ENCODE measurements at places on chromosomes 4 and X.

DNA sequence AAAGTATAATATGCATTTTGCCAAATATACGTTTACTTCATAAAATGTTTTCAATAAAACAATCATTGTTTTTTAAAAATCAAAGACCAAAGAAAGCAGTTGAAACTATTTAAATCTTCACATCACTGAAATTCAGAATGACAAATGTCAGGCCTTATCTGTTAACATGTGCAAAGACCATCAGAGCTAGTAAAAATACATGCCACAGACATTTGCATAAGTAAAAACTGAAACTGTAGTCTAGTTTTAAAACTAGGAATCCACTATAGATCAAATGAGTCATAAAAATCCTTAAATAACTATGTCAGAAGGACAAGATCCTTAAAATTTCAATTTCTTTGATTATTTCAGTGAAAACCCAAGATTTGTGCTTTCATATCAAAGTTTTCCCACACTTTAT is 24.8 kb downstream of the KLHL15 start:
- DNase-seq = no peak

DNA sequence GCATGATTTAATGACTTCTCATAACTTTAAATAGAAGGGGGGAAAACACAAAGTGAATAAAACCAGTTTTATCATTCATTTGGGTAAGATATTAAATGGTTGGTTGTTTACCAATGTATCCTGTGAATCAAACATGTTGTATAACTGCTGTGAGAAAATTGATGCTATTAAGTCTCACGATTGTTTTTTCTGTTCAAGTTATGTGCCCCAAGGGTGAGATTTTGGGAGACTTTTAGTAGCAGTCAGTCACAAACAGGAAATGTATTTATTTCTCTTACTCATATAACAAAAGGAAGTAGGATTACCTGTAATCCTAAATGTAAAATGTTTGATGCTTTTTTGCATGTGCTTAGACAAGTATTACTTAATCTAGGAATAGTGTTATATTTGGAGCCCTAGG is 39.2 kb downstream of the MTHFD2L start:
- DNase-seq = no peak

DNA sequence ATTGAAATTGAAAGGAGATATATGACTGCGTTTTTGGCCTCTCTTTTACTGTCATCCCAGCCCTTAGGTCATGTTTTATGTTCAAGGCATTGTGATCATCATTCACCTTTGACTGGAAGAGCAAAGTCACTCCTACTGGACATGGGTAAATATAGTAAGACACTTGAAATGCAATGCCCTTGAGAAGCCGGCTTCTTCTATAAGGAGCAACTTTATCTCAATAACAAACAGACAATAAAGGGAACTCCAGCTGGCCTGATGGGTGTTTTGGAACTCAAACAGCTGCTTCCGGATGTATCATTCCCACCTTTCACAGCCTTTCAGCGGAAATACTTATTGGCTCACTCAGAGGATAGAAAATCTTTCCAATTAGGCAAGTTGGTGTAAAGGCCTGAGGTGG is 65.1 kb upstream of the C4orf54 start:
- no peak for DNase-seq

- DNase-seq = no peak
These were observed at the start of gene ARSJ for GRCh38 chr4:113979148-113979904. TSS of gene ARSJ (minus strand) at chr4:113979647. CDS start at chr4:113978834, 813 bp downstream.

DNA sequence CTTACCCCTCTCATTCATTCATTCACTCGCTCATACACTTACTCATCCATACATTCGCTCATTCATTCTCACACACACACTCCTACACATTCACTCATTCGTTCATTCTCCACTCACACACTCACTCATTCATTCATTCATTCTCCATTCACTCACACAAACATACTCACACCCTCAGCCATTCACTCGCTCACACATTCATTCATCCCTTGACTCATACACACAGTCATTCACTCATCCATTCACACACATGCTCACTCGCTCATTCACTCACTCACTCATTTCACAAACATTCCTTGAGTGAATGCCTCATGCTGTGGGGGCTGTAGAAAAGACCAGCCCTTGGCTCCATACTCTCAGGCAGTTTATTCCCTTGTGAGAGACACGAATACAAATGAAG is 151.1 kb upstream of the MAMLD1 start:
- no peak for DNase-seq

- no peak for DNase-seq
These were observed 356.9 kb downstream of the DTHD1 start for GRCh38 chr4:36638273-36638811.

DNA sequence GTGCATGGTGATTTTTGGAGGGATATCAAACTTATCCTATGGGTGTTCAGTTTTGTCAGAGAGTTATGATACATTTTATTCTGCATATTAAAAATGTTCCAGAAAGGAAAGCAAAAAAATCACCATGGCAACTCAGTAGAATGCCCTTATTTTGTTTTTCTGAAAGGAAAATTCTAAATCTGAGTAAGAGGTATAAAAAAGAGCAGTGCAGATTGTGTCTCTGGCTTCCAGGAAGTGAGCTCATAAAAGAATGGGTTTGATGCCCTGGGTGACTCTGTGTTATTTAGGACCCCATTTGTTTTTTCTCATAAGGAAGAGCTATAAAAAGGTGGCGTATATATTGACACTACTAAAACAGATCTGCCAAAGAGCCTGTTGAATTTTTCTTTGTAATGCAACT is 128.8 kb downstream of the UCHL1 start:
- no peak for DNase-seq

DNA sequence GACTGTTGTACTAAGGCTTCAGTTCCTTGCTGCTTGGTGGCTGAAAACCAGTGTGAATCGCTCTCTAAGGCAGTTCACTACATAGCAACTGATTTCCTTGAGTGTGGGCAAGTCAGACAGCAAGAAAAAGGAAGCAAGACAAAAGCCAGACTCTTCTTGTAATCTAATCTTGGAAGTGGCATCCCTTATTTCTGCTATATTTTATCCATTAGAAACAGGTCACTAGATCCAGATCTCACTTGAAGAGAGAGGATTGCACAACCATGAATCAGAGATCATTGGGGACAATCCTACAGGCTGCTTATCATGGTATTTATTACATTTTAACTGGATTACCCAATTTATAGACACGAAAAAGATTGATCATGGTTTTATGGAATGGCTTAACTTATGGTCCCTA is 684.5 kb downstream of the GRID2 start:
- DNase-seq = no peak

GRCh38 chrX:109886122-109886761 is 116.7 kb upstream of the TMEM164 start:
- DNase-seq = peak; percentile 31

DNA sequence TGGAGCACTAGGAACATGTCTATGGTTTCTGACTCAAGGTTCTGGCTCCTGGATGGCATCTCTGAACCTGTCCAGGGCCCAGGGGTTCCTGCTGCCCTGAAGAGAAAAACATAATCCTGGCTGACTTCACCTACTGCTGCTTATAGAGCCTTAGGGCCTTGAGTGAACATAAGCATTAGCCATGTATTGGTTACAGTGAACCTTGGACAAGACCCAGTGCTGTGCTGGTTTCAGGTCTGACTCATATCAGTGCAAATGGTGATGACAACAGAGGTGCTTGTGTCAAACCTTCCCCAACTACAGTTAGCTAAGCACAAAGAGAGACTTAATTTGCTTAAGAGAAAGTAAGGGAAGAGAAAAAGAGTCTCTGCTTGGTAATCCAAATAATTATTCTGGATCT is 1047.2 kb downstream of the GLUD2 start:
- DNase-seq = no peak

DNA sequence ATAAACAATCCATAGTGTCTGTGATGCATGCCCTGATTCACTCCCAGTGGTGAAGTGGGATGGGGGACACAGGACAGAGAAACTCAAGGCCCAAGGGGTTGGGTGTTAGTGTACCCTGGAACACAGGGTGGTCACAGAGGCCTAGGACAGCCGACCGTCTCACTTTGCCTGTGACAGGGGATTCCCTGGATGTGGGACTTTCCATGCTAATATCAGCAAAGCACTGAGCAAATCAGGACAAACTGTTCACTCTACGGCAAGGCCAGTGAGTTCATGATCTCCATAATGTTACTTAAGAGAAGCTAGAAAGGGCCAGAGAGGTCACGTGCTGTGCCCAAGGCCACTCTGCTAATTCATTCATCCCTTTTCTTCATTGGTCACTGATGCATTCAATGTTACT is 158.7 kb upstream of the RBPJ start:
- no peak for DNase-seq

DNA sequence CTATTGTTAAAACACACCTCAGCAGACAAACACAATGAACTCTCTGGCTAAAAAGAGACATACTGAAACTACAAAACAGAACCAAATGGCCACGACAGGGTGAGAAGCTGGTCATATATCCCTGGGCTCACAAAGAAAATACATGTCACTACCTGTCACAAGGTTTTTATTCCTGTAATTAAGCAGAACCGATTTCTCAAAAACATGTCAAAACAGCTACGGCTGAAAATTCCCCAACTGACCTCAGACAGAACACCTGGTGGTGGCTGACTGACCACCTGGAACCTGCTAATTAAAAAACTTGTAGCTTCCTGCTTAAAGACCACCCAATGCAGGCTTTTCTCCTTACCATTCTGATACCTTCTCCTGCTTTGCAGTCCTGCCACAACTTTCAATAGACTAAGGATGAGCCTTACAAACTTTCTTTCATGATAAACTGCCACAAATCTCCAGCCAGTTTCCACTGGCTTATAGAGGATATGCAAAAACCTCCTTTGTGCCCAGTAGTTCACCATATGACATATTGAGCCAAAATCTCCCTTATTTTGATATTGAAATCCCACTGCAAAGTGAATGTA is 571.9 kb downstream of the SPOCK3 start:
- no peak for DNase-seq

DNA sequence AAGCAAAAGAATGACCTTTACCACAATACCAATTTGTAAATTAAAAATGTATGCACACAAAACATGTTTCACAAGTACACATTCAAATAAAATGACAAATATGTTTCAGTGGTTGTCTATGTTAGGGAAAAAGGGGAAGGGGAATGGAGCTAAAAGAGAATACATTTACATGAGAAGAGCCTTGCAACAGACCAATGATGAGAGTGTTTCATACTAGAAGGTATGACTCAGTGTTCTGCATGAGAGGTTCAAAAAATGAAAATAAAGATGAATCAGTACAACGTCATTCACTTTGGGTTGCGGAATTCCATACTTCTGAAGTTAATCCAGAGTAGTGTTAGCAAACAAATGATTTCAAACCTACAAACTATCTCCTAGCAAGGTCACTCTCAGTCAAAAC is 51.7 kb downstream of the RPGR start:
- peak; percentile 51 for DNase-seq

- no peak for DNase-seq
These were observed 153.0 kb upstream of the PSAPL1 start for GRCh38 chr4:7587433-7588405.

GRCh38 chr4:126756050-126756829 is 876.5 kb upstream of the INTU start:
- DNase-seq = no peak

DNA sequence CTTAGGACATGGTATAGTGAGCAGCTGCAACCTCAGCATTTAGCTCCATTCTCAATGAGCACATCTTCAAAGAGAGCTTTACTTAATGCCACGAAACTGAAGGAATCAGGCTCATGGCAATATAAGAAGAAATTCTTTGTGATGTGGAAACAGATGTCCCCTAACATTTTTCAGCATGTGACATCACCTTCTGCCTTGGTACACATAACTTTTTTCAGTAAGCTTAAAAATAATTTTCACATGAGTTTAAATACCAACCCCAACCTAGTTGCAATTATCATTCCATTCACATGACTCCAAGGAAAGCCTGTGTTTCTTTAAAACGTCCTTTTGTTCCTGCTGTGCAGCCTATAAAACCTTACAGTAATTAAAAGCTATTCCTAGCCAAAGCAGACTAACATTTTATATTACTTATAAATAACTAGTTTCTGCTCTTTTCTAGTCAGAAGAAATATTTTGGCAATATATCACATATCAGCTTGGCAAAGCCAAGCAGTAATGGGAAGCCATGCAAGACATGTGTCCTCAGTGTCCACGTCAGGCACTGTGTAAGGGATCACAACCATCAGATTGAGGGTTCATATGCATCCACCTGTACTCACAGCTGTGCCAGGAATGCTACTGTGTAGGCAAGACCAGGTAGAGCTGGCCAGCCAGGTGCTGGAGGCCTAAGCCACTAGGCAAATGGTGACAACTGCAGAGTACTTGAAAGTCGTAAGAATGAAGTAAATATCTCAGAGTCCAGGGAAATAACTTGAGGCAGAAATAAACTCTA is 466.6 kb downstream of the INPP4B start:
- no peak for DNase-seq

GRCh38 chrX:18994713-18995112 is 10.8 kb upstream of the PHKA2 start:
- peak; percentile 17 for DNase-seq

GRCh38 chr4:20992002-20992401 is 291.7 kb downstream of the PACRGL start:
- no peak for DNase-seq

DNA sequence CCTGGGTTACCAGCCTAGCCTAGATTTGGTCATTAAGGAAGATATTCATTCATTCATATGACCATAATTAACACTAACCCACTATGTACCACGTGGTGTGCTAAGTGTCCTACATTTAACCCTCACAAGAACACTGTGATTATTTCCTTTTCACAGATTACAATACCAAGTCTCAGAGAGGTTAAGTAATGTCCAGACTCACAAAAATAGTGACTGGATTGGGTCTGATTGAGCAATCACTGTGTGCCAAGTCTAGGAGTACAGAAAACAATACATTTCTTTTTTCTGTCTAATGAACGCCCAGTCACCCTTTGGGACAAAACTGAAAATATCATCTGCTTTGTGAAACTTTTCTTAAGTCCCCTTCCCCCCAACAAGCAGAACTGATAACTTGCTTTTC is 7.6 kb upstream of the DLG3 start:
- DNase-seq = no peak

DNA sequence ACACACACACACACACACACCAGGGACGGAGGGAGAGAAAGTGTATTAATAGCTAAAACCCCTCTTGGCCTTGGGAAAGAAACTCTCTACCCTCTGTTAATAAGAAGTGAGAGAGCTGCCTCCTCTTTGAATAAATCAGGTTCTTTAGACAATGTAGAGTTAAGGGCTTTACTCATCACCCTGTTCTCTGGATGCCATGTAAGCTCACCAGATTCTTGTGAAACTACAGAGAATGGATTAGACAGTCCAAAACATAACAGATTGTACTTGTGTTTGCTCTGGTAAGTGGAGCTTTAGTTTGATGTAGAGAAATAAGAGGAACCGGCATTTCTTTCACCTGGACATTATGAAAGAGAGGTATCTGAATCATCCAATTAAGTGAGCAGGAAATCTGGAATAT is 263.2 kb downstream of the DMD start:
- DNase-seq = no peak

- no peak for DNase-seq
These were observed 101.6 kb downstream of the FAM193A start for GRCh38 chr4:2637956-2638552.

GRCh38 chr4:19381068-19381467 is 870.6 kb upstream of the SLIT2 start:
- DNase-seq = no peak

- DNase-seq = no peak
These were observed 78.5 kb downstream of the MID1IP1 start for GRCh38 chrX:38879631-38880220.
